ENCODE measurements at places on chromosomes 2 and 18.

GRCh38 chr2:64718250-64718885 lies 64.7 kb upstream of the SERTAD2 start:
- DNase-seq: no peak

DNA sequence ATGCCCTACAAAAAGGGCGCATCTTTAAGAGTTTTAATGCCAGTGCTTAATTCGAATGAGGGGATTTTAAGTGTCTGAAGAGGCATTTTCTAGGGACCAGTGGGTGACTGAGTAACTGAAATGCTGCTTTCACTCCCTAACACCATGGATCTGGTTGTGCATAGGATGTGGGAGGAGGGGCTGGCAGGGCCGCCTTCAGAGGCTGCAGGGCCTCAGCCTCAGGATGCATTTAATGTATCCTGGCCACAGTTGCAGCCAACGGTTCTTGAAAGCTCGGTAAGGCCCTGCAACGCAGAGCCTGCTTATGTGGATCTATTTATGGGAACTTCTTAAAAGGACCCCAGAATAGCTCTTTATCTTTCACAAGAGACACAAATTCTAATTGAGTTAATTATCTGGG lies 25.8 kb upstream of the IL18RAP start:
- DNase-seq: no peak

GRCh38 chr2:19733390-19733789 lies 168.4 kb downstream of the TTC32 start:
- no peak for DNase-seq

- DNase-seq: peak; percentile 26
Observed at GRCh38 chr2:46297546-46298271, 502 bp downstream of the EPAS1 start.

DNA sequence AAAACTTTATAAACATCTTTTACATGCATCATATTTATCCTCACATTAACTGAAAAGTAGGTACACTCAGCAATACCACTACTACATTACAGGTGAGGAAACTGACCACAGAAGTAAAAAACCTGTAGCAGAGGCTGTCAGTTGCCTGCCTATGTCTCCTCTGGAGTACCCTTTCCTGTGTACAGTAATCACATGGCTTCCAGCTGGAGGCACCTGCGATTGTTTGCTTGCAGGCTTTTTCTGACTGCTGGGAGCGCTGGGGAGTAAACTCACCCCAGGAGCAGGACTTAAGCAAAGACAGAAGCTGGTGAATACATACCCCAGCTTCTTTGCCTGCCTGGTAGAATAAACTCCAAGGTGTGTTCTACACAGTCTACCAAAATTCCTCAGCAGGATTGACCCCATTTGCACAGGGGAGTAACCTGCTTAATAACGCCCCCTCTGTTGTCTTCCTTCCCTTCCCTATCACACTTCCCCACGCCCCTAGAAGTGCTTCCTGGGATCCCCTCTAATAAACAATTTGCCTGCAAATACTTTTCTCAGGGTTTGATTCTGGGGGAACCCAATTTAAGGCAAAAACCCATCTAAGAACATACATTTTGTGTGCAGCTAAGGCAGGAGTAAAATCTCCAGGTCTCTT lies 138.9 kb downstream of the PTH2R start:
- no peak for DNase-seq

- no peak for DNase-seq
Observed at GRCh38 chr2:103346780-103347179, 584.9 kb downstream of the TMEM182 start.

Data from AG10803 (cell line).